T1000 (cell line): ENCODE measurements at places on chromosomes 12 and 14.

- no peak for DNase-seq
Observed at GRCh38 chr12:95966287-95966870, 23.2 kb downstream of the AMDHD1 start.

GRCh38 chr14:21476523-21476924, 235 bp downstream of the RAB2B start:
- DNase-seq = no peak

- DNase-seq = no peak
Observed at GRCh38 chr14:52793061-52793460, 1.7 kb upstream of the GNPNAT1 start.

GRCh38 chr12:123164710-123165261, 13.9 kb upstream of the PITPNM2 start:
- DNase-seq = no peak

DNA sequence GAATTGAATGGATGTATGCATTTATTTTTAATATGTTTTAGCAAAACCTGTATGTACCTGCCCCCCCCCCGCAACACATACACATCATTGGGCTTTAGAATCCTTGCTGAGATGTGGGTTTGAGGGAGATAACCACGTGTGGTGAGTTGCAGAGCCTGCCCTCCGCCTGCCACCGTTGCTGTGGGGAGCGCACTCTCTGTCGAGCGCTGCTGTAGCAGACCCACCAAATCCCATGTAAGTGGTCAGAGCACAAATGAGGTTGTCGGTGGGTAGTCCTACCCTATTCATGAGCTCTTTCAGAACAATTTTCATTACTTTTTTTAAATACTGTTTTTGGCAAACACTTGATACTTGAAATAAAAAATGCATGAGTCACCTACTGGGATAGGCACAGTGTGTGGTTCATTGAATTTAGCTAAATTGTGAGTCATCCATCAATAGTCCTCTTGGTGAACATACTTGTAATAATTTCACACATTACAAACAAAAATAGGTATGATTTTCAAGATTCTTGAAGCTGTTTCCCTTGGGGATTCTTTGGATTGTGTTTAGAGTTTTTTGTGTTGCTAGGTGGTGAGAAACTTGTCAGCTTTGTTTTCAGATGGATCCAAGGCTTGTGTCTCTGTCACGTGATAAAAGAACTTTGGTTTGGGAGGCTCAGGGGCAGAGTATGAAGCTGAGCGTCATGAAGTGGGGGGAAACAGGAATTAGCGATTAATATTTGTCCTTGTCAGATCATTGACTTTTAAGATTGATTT, 107.6 kb downstream of the PTCSC3 start:
- no peak for DNase-seq
